ENCODE measurements at places on chromosomes 3 and 15. TPM values are rescaled to one million over a fixed set of nuclear protein-coding genes. Genes with fewer than 3 reads are reported as not detected.

Gene ANKRD63
- total RNA-seq: not detected

Gene CHRD
- not detected for total RNA-seq

Gene STRIT1
- not detected for total RNA-seq

Gene CELF6
- total RNA-seq: 0.21 TPM

Gene IL17RB
- under 0.01 TPM for total RNA-seq

Data from nasal cavity respiratory epithelium epithelial cell of viscerocranial mucosa (primary cell).